Activated naive CD8-positive, alpha-beta T cell treated with anti-CD3 and anti-CD28 coated beads, Interleukin-2, amount 50 U/mL, for 16 hours (primary cell): ENCODE measurements at places on chromosomes 11 and 22.

GRCh38 chr22:48278620-48279460 is 1516.4 kb downstream of the TBC1D22A start:
- DNase-seq: no peak

DNA sequence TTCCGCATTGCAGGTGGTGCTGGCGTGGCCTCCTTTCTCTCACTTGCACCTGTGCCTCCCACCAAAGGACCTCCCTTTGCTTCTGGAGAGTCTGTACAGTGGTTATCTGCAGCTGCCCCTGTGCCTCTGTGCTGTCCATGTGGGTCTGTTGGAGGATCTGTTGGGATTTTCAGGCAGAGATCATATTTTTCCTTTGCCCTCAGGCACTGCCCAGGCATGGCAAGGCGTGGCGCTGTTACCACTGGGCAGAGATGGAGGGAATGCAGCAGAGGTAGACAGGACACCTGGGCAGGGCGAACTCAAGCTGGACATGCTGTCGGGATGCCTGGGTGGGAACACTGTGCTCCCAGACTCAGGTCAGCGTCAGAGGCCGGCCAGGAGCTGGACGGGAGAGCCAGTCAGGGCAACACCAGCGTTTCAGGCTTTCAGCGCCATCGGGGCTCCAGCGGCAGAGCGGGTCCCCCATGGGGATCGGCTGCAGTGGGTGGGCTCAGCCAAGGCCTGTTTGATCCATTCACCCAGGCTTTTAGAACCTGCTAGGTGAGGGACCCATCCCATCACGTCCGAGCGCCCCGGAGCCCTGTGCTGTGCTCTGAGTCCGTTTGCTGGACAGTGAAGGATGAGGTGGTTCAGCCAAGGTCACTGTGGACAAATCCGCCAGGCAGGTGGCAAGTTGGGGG is 718.9 kb downstream of the BRD1 start:
- no peak for DNase-seq

GRCh38 chr11:120168960-120169681 is 31.2 kb upstream of the TRIM29 start:
- DNase-seq: peak; percentile 33

- no peak for DNase-seq
Observed at GRCh38 chr11:2796508-2797113, 89.0 kb downstream of the CDKN1C start.

DNA sequence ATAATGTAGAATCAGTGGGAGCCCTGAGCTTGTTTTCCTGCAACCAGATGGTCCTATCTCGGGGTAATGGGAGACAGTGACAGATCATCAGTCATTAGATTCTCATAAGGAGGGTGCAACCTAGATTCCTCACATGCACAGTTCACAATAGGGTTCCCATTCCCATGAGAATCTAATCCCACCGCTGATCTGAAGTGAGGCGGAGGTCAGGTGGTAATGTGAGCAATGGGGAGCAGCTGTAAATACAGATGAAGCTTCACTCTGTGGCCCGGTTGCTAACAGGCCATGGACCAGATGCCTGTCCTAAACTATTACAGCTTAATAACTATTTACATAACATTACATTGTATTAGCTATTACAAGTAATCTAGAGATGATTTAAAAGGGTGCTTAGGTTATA is 17.0 kb downstream of the DIXDC1 start:
- no peak for DNase-seq

- DNase-seq: no peak
Observed at GRCh38 chr11:123521930-123522329, 91.9 kb downstream of the GRAMD1B start.

DNA sequence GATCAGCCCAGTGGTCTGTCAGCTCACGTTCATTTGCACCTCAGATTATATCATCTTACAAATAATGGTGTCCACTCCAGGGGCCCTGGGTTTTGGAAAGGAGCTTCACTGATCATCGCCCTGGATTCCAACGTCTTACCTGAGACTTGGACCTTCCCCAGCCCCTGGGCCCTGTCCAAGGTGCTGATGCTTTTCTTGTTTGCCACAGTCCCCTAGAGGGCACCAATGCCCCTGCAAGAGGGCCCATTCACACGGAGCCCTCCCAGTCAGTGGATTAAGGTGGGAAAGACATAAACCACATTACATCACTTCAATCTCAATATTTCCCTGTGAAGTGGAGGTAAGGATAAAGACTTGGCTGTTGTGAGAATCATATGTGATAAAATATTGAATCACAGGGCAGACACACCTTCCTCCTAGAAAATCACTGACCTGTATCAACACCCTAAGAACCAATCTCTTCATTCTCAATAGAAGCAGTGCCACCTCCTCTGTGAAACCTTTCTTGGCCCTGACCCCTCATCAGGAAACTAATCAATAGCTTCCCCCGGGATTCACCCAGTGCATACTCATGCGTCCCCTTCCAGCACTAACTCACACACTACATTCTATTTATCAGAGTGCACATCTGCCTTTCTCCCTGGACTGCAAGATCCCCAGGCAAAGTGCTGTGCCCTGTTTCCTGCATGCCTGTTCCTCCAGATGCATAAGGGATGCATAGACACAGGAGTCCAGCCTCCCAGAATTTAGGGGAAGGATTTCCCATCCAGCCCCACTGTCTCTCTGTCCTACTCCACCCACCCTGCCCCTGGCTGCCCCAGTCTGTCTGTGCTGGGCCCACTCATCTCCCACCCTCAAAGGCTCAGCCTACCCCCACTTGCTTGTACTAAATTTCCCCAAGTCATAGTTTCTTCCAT is 167.0 kb downstream of the BUD13 start:
- no peak for DNase-seq

DNA sequence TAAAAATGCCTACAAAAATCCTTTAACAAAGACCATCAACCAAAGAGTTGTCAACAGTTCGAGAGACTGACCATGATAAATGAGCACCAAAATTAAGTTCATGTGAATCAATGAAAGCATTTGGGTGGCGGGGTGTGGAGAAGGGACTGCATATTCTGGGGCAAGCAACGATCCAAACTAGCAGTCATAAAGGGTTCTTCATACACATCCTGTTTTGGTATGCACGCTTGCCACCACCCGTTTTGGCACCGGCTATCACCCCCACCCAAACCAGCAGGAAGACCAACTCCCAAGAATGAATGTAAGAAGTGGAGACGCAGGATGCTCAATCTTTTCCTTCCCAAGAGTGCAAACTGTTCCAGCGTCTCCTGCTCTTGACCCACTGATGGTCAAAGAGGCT is 80.8 kb downstream of the SGSM3 start:
- no peak for DNase-seq
